Stimulated activated CD8-positive, alpha-beta memory T cell treated with anti-CD3 and anti-CD28 coated beads, Interleukin-7, amount 100 ng/mL, for 24 hours (primary cell): ENCODE measurements at places on chromosomes 3 and 15.

DNA sequence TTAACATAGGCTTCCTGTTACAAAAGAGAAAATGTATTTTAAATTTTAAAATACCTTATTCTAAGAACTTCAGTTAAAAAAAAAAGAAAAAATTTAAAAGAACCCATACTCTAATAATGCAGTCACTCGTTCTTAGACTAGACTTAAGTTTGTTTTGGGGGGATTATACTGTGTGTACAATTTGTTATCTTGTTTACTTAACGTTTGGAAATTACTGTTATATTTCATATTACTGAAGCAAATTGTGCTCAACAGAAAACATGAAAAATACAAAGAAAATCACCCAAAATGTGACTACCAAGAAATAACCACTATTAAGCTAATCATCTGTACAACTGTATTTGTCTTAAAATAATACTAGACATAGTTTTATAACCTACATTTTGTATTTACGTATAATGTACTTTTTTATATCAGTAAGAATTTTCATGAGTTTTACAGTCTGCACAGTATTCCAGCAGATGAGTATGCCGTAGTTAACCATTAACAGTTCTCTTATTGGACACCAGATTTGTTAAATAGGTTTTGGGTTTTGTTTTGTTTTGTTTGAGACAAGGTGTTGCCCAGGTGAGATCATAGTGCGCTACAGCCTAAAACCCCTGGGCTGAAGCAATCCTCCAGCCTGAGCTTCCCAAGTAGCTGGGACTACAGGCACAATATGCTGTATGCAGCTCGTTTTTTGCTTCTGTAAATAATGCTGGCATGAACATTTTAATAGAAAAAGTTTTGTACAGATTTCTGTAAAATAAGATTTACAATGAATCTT, 88.8 kb upstream of the CHD2 start:
- DNase-seq, result no peak

GRCh38 chr3:106333911-106334618, 465.3 kb upstream of the CBLB start:
- peak; percentile 21 for DNase-seq

DNA sequence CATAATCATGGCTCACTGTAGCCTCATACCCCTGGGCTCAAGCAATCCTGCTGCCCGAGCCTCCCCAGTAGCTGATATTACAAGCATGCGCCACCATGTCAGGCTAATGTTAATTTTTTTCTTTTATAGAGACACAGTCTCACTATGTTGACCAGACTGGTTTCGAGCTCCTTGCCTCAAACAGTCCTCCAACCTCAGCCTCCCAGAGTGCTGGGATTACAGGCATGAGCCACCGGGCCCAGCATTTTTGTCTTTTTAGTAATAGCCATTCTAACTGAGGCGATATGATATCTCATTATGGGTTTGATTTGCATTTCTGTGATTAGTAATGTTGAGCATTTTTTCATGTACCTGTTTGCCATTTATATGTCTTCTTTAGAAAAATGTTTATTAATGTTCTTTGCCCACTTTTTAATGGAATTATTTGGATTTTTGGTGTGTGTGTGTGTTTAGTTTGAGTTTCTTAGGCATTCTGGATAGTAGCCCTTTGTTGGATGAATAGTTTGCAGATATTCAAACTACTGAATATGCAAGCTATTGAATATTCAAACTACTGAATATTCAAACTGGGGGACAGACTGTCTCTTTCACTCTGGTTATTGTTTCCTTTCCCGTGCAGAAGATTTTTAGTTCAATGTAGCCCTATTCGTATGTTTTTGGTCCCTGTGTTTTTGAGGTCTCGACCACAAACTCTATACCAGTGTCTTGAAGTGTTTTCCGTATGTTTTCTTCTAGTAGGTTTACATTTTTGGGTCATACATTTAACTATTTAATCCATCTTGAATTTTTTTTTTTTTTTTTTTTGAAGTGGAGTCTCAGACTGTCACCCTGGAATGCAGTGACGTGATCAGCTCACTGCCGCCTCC, 39.2 kb downstream of the CCDC66 start:
- DNase-seq, result no peak

GRCh38 chr3:115975353-115975752, 352.0 kb downstream of the GAP43 start:
- DNase-seq, result no peak

GRCh38 chr3:38165722-38166387, 518 bp downstream of the OXSR1 start:
- DNase-seq, result no peak

- DNase-seq, result peak; percentile 47
Measured at GRCh38 chr15:69760890-69761568, 308.4 kb downstream of the RPLP1 start.

GRCh38 chr15:89201465-89202005, 19.8 kb downstream of the RLBP1 start:
- no peak for DNase-seq

GRCh38 chr3:141686466-141687291, 51.4 kb upstream of the RNF7 start:
- DNase-seq, result no peak

DNA sequence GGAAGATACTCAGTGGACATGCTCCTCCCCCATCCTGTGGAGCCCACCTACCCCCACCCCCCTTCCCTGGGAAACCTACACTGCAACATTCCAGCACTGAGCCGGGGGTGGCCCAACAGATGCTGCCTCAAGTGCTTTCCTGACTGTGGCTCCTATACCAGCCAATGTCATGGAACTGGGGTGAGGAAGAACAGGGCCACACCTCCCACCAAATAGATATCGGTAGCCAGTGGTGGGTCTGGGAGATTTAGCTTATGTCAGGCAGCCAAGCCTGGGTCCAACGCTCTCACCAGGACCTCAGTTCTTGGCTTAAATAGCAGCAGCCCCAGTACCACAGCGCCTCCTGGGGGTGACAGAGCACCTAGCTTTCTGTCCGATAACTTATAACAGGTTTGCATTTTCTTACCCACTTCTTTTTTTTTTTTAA, 30.3 kb downstream of the CDC25A start:
- peak; percentile 40 for DNase-seq

DNA sequence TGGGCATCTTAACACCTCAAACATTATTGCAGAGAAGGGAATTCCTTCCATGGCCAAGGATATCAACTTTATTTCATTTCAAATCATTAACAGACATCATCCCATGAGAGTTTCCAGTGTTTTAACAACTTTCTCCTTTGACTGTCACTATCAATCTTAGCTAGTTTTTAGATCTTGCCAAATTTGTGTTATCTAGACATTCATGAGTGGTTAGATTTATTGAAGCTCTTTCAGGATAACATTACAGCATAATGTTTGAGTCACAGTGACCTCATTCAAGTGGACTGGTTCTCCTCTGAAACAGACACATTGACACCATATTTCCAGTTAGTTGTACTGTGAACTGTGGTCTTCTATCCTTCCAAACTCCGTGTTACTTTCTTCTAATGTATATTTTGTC, 8.6 kb upstream of the TNFAIP8L3 start:
- DNase-seq, result no peak

- DNase-seq, result no peak
Measured at GRCh38 chr15:50452927-50453326, 28.7 kb downstream of the USP8 start.

- no peak for DNase-seq
Measured at GRCh38 chr3:69823743-69824142, 84.5 kb downstream of the MITF start.
